SK-N-SH (cell line): ENCODE measurements at places on chromosomes 4 and X. TPM values are rescaled to one million over a fixed set of nuclear protein-coding genes. Genes with fewer than 3 reads are reported as not detected.

Gene PDHA2
- not detected in 2 replicates for polyA plus RNA-seq

- H3K27ac ChIP-seq, result no peak overlapping the region
- no peak for DNase-seq
- no peaks in the 10 kb centered on the region for H3K36me3 ChIP-seq
- H3K4me3 ChIP-seq, result no peak overlapping the region
- H3K27me3 ChIP-seq, result no peaks in the 10 kb centered on the region
These were observed 9.3 kb upstream of the LIN54 start for GRCh38 chr4:83019794-83020494.

DNA sequence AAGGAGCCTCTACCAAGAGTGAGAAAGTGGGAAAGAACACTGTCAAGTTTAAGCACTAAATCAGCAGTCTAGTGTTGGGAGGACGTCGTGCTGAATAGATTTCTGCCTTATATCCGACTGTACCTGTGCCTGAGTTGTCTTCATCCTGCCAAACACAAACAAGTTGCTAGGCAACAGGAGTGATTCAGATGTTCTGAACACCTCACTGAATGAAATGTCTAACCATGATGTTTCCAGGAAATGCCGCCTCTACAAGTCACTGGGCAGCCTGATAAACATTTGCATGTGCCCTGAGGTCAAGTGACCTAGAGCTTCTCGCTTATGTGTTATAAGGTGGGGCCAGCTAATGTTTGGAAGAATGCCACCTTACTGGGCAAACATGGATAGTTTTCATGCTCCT is 37.9 kb downstream of the SGMS2 start:
- H3K4me1 ChIP-seq, result no peaks in the 10 kb centered on the region
- no peaks in the 10 kb centered on the region; the same call in 1 of the 2 replicates for H3K27me3 ChIP-seq
- no peaks in the 10 kb centered on the region for H3K36me3 ChIP-seq
- no peak overlapping the region for H3K27ac ChIP-seq

DNA sequence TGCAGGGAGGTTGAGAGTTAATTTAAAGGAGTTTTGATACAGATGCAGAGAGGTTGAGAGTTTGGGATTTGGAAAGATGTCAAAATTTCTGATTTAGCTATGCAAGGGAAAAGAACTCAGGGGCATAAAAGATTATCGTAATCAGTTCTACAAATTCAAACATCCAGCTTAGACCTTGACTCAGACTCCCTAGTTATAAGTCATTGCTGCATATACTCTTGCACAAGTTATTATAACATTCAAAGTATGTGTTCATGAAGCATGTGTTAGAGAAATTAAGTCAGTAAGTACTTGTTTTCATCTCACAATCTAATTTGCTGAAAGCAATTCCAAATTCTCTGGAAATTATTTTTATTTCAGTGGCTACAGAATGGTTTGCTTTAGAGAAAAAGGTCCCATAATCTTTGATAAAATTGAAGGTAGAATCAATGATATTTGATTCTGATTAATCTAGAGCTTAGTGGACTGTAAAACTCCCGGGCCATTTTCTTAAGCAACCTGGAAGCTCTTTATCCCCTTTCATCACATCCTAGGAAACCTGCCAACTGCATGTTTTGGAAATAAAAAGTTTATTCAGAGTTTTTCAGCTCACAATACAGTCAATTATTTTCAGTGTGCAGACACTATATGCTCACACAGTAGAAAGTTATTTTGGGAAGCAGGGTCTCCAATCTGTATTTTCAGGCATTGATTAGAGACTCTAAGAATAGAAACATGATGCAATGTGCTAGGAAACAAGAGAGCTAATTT is 132.9 kb upstream of the SPANXC start:
- no peaks in the 10 kb centered on the region for H3K4me1 ChIP-seq
- DNase-seq, result no peak
- no peak overlapping the region for H3K27ac ChIP-seq
- H3K4me3 ChIP-seq, result no peak overlapping the region
- no peaks in the 10 kb centered on the region for H3K36me3 ChIP-seq

Gene POLN
- 0.67 and 1.2 TPM in 2 replicates for polyA plus RNA-seq

Gene ETNPPL
- not detected in 2 replicates for polyA plus RNA-seq

GRCh38 chrX:22922961-22923360 is 76.8 kb upstream of the DDX53 start:
- H3K4me1 ChIP-seq, result no peaks in the 10 kb centered on the region
- H3K27me3 ChIP-seq, result no peaks in the 10 kb centered on the region

- no peak overlapping the region for H3K27ac ChIP-seq
- no peaks in the 10 kb centered on the region for H3K36me3 ChIP-seq
- no peak for DNase-seq
- H3K27me3 ChIP-seq, result no peaks in the 10 kb centered on the region
These were observed 31.4 kb downstream of the CPE start for GRCh38 chr4:165410214-165410613.

Gene SPANXB1
- not detected in 2 replicates for polyA plus RNA-seq

DNA sequence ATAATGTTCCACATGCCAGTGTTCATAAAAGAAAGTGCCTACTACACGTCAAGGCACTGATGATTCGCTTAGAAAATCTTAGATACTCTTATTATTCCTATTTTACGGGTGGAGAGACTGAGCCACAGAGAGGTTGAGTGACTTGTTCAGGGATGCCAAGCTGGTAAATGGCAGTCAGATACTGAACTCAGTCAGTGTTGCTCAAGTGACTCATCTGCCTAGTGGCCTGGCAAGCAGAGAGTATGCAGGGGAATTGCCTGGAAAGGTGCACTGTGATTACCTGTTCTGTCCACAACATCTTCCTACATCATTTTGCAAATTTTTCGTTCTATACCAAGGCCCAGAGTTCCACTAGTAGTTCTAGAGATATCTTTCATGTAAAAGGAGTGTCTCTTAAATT is 68.4 kb downstream of the RAPGEF2 start:
- H3K27ac ChIP-seq, result no peak overlapping the region
- no peak for DNase-seq
- H3K36me3 ChIP-seq, result no peaks in the 10 kb centered on the region
- H3K27me3 ChIP-seq, result no peaks in the 10 kb centered on the region
- peaks cover 6% of the 10 kb centered on the region for H3K4me1 ChIP-seq

Gene EFHC2
- 0.03 TPM in 2 replicates for polyA plus RNA-seq
